ENCODE measurements at places on chromosomes 5 and 9.

GRCh38 chr5:39264528-39264927, 45.2 kb upstream of the FYB1 start:
- peak; percentile 48 for DNase-seq

- DNase-seq, result no peak
Measured at GRCh38 chr9:88938189-88938588, 53.1 kb upstream of the S1PR3 start.

DNA sequence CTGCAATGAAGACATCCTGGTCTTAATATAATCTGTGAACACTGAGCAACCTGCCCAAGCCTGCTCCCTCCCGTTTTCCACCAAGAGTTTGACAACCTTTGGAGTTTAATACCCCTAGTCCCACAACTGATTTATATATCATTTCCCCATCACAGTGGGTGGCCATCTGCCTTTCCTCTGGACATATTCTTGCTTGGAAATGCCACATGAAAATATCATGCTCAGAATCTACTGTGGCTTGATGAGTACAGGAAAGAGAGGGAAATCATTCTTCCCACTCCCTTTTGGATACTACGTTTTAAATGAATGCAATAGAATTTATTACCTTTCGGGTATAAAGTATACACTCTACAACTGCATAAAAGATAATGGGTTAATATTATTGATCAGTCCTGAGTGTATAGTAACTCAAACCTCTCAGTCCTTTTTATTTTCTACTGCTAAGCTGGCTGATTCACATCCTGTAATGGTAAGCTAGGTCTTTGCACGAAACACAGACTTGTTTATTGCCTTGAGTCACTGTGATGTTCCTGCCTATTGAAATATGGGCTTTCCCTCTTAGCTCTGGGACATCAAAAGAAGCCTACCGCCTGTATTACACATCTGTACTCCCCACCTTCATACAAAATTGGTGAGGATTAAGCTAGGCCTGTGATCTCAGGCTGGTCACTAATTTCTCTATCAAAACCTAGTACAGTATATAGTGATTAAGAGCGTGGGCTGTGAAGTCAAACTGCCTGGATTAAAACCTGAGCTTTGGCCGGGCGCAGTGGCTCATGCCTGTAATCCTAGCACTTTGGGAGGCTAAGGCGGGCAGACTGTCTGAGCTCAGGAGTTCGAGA, 67.6 kb upstream of the NR5A1 start:
- DNase-seq, result no peak

GRCh38 chr9:82147798-82148425, 159.3 kb downstream of the SPATA31D1 start:
- no peak for DNase-seq

DNA sequence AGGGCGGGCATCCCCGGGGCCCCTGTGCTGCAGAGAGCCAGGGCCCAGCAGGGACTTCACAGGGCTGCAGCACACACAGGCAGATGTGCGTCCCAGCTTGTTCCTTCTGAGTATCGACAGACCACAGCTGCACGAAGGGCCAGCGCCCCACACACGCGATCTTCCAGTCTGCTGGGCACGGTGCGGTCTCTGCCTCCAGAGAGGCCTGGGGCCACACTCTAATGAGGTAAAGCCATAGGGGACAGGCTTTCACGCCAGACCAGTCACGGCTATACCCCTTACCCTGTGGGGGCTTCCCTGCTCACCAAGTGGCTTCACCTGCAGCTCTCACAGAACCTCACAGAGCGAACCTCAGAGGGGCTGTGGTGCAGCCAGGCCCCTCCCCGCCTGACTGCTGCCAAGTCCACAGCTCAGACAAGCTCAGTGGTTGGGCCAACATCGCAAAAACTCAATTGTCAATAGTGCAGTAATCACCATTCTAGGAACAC, 82.2 kb downstream of the SHB start:
- DNase-seq, result no peak

- DNase-seq, result no peak
Measured at GRCh38 chr9:117354244-117354847, 60.5 kb downstream of the ASTN2 start.
